Naive thymus-derived CD8-positive, alpha-beta T cell (primary cell): ENCODE measurements at places on chromosomes 2 and 18. TPM values are rescaled to one million over a fixed set of nuclear protein-coding genes. Genes with fewer than 3 reads are reported as not detected.

Gene SCN3A
- polyA plus RNA-seq, result not detected

Gene LRRTM1
- polyA plus RNA-seq, result not detected

Gene MTERF4
- polyA plus RNA-seq, result 82.1 TPM

Gene CD8B2
- 32.6 TPM for polyA plus RNA-seq

Gene MEX3C
- 6.9 TPM for polyA plus RNA-seq

Gene HAAO
- polyA plus RNA-seq, result 0.80 TPM
